Activated gamma-delta T cell treated with anti-CD3 and anti-CD28 coated beads, Interleukin-2, amount 50 U/mL, for 16 hours (primary cell): ENCODE measurements at places on chromosomes 7 and 10.

DNA sequence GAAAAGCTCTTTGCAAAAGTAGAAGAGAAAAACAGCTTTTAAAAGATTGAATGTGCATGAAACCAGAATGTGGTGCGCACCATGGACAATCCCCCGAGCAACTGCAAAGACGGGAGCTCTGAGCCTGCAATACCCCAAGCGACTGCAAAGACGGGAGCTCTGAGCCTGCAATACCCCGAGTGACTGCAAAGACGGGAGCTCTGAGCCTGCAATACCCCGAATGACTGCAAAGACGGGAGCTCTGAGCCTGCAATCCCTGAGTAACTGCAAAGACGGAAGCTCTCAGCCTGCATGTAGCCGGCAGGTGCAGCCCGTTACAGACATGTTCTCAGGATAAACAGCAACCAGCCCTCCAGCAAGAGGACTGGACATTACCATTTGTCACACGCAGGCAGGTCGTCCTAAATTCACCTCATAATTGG, 6.2 kb downstream of the ZNF775 start:
- no peak for DNase-seq

- no peak for DNase-seq
These were observed 61.6 kb downstream of the SLC29A4 start for GRCh38 chr7:5344342-5344741.

DNA sequence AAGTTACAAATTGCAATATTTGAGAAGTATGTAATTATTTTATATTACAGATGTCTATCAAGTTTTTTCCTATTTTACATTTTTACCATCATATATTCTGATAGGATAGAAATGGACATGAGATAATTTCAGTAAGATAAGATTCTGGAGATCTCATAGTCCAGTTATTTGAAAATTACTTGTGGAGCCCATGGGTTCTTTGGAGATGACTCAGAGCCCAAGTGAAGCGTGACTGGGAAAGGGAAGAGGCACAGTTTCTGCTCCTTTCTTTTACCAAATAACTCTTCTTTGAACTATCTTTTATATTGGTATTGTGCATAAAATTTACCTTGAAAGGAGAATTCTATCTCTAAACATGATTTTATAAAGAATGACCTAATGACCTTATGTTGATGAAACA, 2.4 kb downstream of the CD36 start:
- DNase-seq, result no peak

GRCh38 chr10:86327954-86328725, 38.5 kb downstream of the GRID1 start:
- DNase-seq, result no peak

GRCh38 chr7:114923403-114923713, 1.5 kb downstream of the MDFIC start:
- DNase-seq, result no peak

DNA sequence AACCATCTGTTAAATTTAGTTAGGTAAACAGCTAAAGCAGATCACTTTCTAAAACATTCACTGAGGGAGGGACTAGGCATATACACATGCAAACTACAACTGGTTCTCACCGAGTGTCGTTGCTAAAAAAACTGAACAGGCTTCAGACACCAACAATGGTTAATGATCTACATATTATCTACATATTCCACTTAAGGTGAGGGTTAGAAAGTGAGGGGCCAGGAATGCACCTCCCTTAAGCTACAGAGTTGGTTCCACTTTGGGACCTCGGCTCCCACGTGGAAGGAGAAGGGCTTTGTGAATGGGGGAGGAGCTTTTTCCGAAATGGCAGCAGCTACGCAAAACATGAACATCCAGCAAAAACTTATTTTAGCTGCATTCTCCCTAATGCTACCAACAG, 5.8 kb downstream of the CTBP2 start:
- DNase-seq, result no peak

- no peak for DNase-seq
These were observed 130.8 kb downstream of the WNT2 start for GRCh38 chr7:117192108-117192507.

- DNase-seq, result no peak
These were observed 12.6 kb upstream of the NPFFR1 start for GRCh38 chr10:70296406-70296899.

DNA sequence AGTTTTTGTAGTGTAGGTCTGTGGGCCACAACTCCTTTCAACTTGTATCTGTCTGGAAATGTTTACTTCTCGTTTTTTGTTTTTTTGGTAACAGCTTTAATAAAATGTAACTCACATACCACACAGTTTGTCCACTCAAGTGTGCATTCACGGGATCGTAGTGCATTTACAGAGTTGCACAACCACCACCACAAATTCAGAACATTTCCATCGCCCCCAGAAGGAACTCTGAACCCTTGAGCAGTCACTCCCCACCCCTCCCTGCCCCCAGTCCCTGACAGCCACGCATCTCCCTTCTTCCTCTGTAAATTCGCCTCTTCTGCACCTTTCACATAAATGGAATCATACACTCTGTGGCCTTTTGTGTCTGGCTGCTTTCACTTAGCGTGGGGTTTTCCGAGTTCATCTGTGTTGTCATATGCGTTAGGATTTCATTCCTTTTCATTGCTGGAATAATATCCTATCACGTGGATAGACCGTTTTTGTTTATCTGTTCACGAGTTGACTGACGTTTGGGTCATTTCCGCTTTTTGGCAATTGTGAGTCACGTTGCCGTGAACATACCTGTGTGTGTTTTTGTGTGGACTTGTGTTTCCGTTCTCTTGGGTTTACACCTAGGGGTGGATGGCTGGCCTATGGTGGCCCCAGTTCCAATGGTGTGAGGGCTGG, 10.3 kb downstream of the JAKMIP3 start:
- DNase-seq, result no peak

- no peak for DNase-seq
These were observed at the start of gene TRIM24 for GRCh38 chr7:138460176-138460648. Gene TRIM24 (plus strand): TSS chr7:138460259. CDS start chr7:138460549, 290 bp downstream.

GRCh38 chr7:29405891-29406290, 157.7 kb upstream of the PRR15 start:
- no peak for DNase-seq

GRCh38 chr7:311796-312195, 21.8 kb downstream of the FOXL3 start:
- no peak for DNase-seq

- DNase-seq, result no peak
These were observed 82.6 kb downstream of the CACNB2 start for GRCh38 chr10:18222866-18223265.

DNA sequence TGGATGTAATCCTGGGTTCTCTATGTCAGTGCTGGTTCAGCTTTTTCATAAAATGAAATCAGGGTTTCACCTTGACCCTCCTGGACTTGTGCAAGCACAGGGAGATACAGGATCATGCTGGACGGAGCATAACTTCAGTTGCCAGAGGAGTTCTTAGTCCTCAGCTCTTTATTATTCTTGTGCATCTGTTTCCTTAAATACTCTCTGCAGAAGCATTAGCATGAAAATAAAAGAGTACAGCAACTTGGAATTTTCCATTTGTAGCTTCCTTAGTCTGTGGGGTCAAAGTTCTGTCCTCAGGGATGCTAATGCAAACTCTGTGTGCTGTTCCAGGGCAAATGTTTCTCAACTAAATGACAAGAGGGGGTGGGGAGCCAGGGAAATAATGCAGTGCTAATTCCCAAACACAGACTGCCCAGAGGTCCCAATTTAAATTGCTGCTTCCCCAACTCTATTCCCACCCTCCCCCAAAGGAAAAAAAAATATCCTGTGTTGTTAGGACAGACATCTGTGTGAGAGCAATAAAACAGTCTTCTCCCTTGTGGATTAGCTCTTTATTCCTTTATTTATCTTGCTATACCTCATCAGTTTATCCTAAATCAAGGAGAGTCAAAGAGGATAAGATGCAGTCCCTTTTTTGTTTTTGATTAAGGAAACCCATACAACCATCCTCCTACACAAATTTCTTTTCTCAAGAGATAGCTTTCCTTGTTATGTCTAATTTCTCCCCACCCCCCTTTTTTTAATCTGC, 905.0 kb downstream of the LRMDA start:
- DNase-seq, result no peak

DNA sequence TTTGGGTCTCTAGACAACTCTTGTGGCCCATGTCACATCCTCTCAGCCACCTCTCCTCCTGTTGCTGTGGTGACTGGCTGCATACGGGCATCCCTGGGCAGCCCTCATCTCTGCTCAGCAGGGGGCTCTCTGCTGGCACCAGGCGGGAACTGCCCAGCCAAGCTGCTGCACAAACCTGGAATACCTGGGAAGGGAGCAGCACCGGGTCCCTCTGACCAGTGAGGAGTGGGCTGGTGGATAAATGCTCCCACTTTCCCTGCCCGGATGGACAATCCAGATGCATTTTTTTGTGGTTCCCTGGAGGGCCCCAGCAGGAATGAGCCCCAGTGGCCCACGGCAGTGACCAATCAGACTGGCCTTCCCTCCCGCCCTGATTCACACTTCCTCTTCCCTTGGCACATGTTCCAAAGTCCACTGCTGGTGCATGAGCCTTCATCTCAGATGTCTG, 21.9 kb downstream of the GRID1 start:
- DNase-seq, result no peak

GRCh38 chr7:154440651-154441050, 388.5 kb downstream of the DPP6 start:
- no peak for DNase-seq

GRCh38 chr10:91953600-91954160, 30.1 kb downstream of the BTAF1 start:
- DNase-seq, result no peak

DNA sequence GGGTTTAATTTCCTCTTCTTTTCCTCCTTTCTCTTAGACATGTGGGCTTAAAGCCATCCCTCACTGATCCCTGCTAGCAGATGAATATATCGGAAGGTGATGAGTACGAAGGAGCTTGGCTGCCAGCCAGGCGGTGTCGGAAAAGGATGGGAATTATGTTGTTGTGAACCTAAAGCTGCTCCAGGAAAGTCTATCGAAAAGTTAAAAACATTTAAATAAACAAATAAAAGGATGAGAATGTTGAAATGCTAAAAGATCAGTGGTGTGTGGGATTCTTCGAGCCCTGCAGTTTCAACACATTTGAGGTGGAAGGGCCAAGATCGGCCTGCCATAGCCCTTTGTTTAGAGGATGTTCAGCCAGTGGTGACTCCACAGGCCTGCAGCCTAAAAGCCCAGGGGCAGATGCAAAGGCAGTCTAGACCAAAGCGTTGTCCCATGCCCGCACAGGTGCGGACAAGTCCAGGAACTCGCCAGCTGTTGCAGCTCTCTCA, 107.9 kb downstream of the JCAD start:
- no peak for DNase-seq

DNA sequence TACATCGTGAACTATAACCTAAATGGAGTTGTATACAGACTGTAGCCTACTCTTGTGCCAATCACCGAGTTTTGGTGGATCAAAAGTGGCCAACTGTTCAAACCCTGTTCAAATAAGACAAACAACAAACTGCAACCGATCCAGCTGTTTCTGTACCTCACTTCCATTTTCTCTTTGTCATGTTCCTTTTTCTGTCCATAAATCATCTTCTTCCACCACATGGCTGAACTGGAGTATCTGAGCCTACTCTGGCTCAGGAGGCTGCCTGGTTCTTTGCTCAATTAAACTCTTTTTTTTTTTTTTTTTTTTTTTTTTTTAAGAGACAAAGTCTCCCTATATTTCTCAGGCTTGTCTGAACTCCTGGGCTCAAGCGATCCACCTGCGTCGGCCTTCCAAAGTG, 59.0 kb upstream of the NPVF start:
- DNase-seq, result no peak

- no peak for DNase-seq
These were observed 1.1 kb upstream of the EMX2 start for GRCh38 chr10:117541405-117541908.

GRCh38 chr7:10939911-10940703, 33.6 kb upstream of the PHF14 start:
- DNase-seq, result peak; percentile 74

GRCh38 chr10:114499116-114499515, 94.8 kb upstream of the AFAP1L2 start:
- no peak for DNase-seq

GRCh38 chr7:112665709-112666108, 124.5 kb downstream of the TMEM168 start:
- DNase-seq, result no peak

DNA sequence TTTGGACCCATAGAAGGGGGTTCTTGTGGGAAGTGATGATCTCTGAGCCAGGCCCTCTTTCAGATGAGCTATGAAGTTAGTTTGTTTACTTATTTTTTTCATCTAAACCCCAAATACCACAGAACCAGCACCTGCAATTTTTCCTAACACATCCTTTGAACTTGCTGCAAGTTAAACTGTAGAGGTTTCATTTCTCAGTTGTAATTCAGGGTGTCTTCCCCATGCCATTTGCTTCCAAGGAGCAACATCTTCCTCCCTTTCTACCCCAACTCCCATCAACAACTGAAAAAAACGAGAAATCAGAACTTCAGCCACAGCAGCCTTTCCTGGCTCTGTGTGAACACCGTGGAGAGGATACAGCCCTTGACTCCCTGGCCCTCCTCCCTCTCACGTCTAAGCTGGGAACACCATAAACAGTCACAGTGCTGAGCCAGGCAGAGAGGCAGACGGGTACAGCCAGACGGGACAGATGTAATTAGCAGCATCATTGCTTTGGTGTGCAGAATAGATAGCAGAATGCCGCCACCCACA, 63.6 kb downstream of the RGS10 start:
- DNase-seq, result no peak

DNA sequence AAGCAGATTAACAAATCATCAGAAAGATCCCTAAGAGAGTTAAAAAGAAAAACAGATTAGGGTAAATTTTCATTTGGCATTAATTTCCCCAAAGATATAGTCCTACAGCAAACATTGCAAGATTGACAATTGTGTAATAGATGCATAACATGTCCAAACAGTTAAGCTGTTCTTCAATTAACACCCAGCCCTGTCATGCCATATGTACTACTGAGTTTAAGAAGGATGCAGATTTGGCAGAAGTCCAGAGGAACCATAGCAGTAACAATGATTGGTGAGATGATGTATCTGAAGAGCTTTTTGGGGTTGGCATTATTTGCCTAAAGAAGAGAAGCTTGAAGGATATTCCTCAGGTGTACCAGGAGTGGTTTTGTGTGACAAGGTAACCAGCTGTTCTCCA, 287.6 kb downstream of the LRMDA start:
- DNase-seq, result no peak

DNA sequence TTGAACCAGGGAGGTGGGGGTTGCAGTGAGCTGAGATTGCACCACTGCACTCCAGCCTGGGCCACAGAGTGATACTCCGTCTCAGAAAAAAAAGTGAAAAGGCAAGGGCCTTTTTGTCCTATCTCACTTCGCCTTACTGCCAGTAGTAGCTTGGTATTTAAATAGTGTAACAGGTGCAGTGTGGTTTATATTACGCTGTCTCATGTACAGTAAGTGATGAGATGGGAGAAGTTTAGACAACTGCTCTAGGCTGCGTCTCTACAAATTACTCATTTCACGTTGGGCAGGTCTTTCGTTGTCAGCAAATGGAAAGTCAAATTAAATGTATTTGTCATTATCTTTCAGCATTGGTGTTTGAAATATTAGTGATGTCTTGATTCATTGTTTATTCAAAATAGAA, 15.5 kb upstream of the PFKFB3 start:
- no peak for DNase-seq

- DNase-seq, result peak; percentile 11
These were observed 193.2 kb downstream of the MYOF start for GRCh38 chr10:93288679-93289634.
